Stimulated activated CD8-positive, alpha-beta memory T cell treated with anti-CD3 and anti-CD28 coated beads, Interleukin-7, amount 100 ng/mL, for 24 hours (primary cell): ENCODE measurements at places on chromosomes 7 and 10.

GRCh38 chr7:45013465-45013967, 13.5 kb downstream of the CCM2 start:
- DNase-seq = no peak

DNA sequence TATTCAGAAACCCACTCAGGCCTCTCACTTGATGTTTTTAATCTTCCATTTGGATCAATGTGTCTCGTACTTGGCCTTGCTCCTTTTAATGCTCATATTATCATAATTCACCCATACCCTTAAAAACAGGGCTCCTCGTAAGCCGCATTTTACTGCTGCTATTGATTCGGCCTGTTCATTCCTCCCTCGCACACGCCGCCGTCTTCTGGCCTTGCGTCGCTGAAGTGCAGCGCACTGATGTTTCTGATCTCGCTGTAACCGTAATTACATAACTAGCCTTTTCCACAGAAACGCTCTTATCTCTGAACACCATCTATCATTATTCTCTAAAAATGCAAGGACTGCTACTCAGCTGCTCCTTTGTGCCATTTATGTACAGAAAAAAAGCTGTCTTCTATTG, 544.5 kb upstream of the FOXK1 start:
- DNase-seq = no peak

DNA sequence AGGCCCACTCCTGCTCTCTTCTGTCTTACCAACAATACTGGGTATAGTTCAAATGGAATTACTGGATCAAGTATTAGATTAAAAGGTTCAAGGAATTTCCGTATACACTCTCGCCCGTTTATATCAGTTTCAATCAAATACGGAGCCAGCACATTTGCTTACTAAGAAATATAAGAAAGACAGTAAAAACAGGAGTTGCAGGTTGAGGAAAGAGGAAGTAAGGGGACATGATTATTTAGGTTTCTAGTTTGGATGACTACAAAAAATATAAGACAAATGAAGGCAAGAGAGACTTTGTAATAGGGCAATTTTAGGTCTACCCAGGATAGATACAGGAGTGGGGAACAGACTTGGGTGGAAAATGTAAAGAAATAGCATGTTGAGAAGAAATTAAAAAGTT, 109.9 kb upstream of the ABI1 start:
- no peak for DNase-seq

GRCh38 chr10:125076121-125076825, 84.1 kb downstream of the CTBP2 start:
- DNase-seq = no peak

- no peak for DNase-seq
Measured at GRCh38 chr7:24477398-24478136, 95.7 kb upstream of the PALS2 start.

GRCh38 chr7:25906760-25907159, 245.2 kb upstream of the NFE2L3 start:
- no peak for DNase-seq

- DNase-seq = no peak
Measured at GRCh38 chr7:89200758-89201157, 405.2 kb upstream of the TEX47 start.

DNA sequence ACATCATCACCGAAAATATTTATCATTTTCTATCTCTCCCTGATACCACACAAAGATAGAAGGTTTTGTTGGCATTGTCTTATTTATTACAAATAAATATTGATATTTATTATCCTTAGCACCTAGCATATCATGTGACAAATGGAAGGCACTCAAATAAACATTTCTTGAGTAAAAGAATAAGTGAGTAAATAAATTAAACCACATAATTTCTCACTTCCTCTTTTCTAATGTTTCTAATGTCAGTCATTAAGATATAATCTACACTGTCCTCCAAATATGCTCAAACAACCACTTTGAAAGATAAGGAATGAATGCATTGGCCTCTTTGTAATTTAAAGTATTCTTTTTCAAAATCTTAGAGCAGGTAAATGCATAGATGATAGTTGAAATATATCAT, 1027.8 kb upstream of the LRRTM3 start:
- no peak for DNase-seq

DNA sequence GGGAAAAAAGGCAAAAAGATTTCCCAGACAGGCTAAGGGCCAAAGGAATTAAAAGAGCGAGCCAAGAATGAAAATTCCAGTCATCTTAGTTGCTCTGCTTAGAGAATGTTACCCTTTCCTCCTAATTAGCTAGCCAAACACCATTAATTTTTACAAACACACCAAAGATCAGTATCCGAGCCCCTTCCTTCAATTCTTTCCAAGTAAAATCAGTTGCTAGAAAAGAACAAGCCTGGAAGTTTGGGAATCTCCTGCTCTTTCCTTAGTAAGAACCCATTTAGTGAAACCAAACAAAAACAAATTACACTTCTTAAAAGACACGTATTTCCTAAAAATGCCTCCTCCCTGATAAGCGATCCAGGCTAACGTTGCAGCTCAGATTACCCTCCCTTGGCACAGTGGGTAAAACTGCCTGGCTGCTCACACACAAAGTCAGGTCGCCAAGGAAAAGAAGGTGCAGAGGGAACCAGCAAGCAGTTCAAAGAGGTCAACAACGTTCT, 57.1 kb upstream of the ABLIM1 start:
- DNase-seq = no peak

- DNase-seq = no peak
Measured at GRCh38 chr7:135562720-135563119, 5.0 kb downstream of the NUP205 start.

GRCh38 chr10:129187331-129187730, 279.7 kb upstream of the MGMT start:
- DNase-seq = no peak

- no peak for DNase-seq
Measured at GRCh38 chr7:96747418-96747940, 37.8 kb upstream of the SEM1 start.

GRCh38 chr7:5636914-5637313, 144.5 kb downstream of the RNF216 start:
- DNase-seq = no peak

DNA sequence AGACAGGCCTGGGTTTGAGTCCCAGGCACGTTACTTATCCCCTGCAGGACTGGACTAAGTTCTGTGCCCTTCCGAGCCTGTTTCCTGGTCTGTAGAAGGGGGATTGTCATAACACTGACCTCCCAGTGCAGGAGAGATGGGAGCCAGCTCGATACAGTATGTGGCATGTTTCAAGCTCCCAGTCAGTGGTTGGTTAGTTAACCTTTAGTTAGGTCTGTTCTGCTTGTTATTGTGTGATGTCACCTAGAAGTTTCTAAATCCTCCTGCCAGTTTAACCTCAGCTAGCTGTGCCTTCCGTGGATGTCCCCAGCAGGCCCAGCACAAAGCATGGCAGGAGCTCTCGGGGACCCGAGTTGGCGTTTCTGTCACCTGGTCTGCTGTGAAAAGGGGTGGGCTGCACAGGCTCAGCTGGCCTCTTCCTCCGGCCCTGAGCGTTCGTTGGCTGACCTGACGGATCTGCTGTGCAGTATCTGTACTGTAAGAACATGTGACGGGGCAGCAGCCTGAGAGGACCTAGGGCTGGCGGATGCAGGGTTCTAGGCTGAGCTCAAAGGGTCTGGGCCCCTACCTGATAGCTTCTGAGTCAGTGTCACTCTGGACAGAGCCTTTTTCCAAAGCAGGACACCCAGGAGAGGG, 53.0 kb downstream of the SPOCK2 start:
- no peak for DNase-seq

DNA sequence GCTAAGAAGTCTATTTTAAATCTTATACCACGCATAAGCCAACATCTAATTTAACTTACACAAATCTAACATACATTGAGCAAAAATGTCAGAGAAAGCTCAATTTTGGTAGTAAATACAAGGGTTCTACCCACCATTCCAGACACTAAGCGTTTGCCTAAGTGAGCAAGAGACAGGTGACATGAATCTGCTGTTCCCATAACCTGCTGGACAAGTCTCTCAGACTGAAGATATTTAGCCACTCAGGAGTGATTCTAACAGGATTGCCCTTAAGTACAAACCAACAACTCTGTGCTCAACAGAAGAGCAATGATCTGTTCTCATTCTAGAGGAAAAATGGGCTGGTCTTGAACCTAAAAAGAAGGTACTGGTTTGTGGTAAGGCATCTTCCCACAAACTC, 18.8 kb downstream of the EZH2 start:
- DNase-seq = no peak

- no peak for DNase-seq
Measured at GRCh38 chr10:63114031-63114814, 18.9 kb upstream of the NRBF2 start.

GRCh38 chr10:34811968-34812514, 3.1 kb downstream of the PARD3 start:
- DNase-seq = no peak

DNA sequence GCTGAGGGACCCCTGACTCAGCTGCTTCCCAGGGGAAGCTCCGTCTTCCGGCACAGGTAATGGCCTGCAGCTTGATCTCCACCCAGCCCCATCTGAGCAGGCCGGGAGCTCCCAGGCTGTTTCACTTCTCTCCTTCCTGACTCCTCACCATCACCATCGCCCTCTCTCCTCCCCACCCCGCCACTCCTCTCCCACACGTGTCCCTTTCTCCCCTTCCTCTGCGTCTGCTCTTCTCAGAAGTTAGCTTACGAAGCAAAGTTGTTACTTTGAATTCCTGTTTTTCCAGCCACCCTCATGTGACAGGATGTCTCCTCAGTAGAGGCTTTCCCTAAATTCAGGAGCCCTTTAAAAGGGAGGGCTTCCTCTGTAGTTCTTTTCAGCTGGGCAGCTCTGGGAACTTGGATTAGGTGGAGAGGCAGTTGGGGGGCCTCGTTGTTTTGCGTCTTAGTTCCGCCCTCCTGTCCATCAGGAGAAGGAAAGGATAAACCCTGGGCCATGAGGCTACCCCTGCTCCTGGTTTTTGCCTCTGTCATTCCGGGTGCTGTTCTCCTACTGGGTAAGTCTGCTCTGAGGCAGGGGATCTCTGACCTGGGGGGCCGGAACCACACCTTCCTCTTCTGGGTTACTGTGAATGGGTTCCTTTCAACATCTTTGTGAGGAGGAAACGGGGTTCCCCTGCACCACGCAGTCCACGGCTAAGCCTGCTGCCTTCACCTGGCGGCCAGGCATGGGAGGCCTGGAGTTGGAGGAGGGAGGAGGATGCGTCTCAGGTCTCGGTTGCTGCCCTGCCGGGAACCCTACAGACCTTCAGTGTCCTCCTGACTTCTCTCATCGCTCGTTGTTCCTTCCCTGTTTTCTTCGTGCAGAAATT, at the start of gene MRC1:
MRC1 (plus strand) TSS at position 378 of the 871 bp plus-strand sequence; CDS start at position 496, 118 bp downstream.
- no peak for DNase-seq

- DNase-seq = no peak
Measured at GRCh38 chr7:151139071-151139790, 28.3 kb downstream of the GBX1 start.

DNA sequence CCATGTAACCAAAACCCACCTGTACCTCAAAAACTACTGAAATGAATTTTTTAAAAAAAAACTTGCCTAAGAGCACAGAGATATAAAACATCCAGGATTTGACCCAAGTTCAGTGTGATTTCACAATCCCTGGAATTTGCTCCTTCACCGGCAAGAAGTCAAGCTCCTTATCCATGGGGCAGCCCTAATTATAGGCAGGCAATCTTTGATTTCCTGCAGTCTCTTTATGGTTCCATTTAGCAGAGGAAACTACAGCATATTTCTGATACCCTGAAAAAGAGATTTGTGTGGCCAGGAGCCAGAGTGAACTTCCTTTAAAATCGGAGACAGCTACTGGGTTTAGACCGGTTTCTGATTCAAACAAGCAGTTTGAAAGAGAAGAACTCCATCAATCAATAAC, 154.1 kb downstream of the CALN1 start:
- no peak for DNase-seq

DNA sequence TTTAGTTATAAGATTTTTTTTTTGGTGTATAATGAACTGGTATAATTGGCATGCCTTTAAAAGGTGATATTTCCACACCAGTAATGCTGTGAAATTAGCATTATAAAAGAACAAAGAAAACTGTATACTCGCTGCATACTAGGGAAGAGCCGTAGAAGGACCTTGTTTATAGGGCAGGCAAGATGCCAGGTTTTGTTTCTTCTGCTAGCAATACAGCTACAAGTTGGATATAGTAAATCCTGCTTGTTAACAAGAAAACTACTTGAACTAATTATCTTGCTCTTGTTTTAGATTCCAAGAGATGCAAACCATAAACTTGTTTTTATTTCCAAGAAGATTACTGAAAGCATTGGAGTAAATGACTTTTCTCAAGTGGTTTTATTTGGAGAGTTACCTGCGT, 1.9 kb downstream of the DNAH11 start:
- DNase-seq = no peak

- DNase-seq = no peak
Measured at GRCh38 chr7:30162622-30163124, 27.9 kb downstream of the MTURN start.

- DNase-seq = no peak
Measured at GRCh38 chr7:115340828-115341227, 418.9 kb downstream of the MDFIC start.

- no peak for DNase-seq
Measured at GRCh38 chr10:122264931-122265330, 6.2 kb upstream of the BTBD16 start.

GRCh38 chr10:102004376-102004775, 51.6 kb downstream of the ARMH3 start:
- DNase-seq = no peak

DNA sequence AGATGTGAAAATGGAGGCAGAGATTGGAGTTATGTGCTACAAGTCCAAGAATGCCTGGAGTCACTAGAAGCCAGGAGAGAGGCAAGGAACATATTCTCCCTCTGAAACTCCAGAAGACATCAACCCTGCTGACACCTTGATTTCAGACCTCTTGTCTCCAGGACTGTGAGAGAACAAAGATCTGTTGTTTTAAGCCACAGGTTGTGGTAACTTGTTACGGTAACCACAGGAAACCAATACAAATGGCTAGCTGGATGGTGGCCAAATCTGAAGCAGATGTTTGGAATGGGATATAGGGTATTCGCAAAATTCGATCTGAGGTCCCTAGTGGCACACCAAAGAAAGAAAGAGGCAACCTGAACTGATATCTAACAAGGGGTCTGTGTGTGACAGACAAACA, 129.0 kb downstream of the HERPUD2 start:
- DNase-seq = no peak

DNA sequence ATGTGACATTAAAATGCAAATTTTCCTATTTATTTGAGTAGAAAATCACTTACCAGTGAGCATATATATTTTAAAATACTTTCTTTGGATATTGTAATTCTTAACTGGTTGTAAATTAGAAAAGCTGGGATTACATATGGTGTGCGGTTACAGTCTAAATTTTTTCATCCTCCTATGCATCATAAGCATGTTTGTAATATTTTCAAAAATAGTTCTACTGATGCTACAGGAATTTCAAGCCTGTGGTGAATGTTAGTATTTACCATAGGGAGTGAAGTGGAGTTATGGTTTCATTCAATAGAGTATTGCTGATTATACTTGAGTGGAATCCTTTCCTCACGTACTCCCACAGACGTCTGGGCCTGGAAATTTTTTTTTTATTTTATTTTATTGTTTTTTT, 34.6 kb upstream of the ST7 start:
- DNase-seq = no peak

- DNase-seq = no peak
Measured at GRCh38 chr10:89683883-89684282, 17.5 kb upstream of the KIF20B start.
